ENCODE measurements at places on chromosomes 2 and 18.

- DNase-seq = no peak
Measured at GRCh38 chr2:235291461-235291860, 202.4 kb upstream of the AGAP1 start.

DNA sequence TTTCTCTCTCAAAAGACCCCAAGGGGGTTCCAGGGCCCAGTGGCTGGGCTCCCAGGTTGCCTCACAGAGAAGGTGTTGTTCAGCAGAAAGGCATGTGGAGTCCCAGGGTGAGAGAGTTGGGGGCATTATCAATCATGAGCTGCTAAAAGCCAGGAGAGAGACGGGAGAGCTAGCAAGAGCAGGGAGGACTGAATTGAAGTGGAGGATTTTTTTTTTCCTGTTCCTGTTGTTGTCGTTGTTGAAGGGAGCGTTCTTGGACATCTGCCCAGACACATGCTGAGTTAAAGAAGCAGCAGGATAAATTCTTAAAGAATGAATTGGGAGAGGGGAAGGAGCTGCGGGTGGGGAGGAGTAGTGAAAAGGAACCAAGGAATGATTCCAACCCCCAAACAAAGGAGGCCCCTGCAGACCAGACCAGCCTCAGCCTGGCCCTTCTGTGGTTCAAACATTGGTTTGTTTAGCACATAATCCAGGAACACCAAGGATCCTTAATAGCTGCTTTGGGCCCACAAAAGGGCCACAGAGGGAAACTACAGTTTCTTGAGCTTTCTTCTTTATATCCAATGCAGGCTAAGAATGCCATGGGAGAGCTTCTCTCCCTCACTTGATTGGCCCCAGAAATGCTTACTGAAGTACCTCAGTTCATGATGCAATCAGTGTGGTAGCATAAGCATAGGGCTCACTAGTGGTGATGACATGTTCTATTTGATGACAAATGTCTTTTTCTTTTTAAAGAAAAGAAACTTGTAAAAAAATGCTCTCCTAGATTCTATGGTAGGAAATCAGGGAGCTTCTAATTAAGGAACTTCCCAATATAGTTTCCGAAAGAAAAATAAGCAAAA lies 146.0 kb downstream of the SETBP1 start:
- no peak for DNase-seq

GRCh38 chr2:237688081-237688480 lies 60.7 kb downstream of the LRRFIP1 start:
- DNase-seq = no peak

GRCh38 chr2:105388971-105389381 lies 9.9 kb downstream of the FHL2 start:
- DNase-seq = no peak

DNA sequence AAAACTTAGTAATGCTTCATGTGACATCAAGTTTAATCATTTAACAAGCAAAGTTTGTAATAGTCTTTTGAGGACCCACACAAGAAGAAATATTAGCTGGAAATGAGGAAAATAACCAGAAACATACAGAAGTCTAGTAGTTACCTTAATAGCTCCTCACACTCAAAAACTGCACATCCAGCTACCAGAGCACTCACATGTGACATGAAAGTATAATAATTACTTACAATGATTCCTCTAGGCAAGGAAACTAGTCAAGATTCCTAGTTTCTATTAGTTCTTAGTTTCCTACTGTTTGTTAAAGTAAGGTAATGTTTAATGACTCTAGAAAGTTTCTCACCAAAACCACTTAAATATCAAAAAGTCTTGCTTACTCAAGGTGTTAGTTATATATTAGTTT lies 335.8 kb downstream of the RAD51AP2 start:
- DNase-seq = no peak

GRCh38 chr18:47898055-47898454 lies 32.4 kb downstream of the SMAD2 start:
- DNase-seq = no peak

Measured in activated CD4-positive, alpha-beta T cell treated with anti-CD3 and anti-CD28 coated beads for 4 hours (primary cell).